Liver (tissue), 10 donors: ENCODE measurements at places on chromosomes 2 and 18.

GRCh38 chr18:3593381-3593903 is 143.5 kb downstream of the TGIF1 start:
- no peaks in the 10 kb centered on the region for H3K27me3 ChIP-seq
- H3K4me3 ChIP-seq: peak overlapping the region; percentile 83

GRCh38 chr2:118031566-118031965 is 17.7 kb upstream of the CCDC93 start:
- DNase-seq: no peak

- no peak for DNase-seq
- no peak overlapping the region for H3K27ac ChIP-seq
- H3K36me3 ChIP-seq: no peaks in the 10 kb centered on the region
- no peak overlapping the region for H3K4me3 ChIP-seq
- H3K27me3 ChIP-seq: no peaks in the 10 kb centered on the region
These were observed 438.6 kb downstream of the DLGAP1 start for GRCh38 chr18:4016391-4017049.

GRCh38 chr2:20150110-20150706 is 74.7 kb downstream of the SDC1 start:
- no peak overlapping the region for H3K27ac ChIP-seq
- no peak for DNase-seq
- no peaks in the 10 kb centered on the region for H3K4me1 ChIP-seq
- no peak overlapping the region for H3K4me3 ChIP-seq
- H3K27me3 ChIP-seq: no peaks in the 10 kb centered on the region

GRCh38 chr2:231707625-231707926 is 749 bp upstream of the PTMA start:
- peaks cover 8% of the 10 kb centered on the region for H3K36me3 ChIP-seq
- H3K27me3 ChIP-seq: no peaks in the 10 kb centered on the region
- H3K4me3 ChIP-seq: peak overlapping the region; percentile 65

- H3K36me3 ChIP-seq: no peaks in the 10 kb centered on the region
- H3K27ac ChIP-seq: no peak overlapping the region
- H3K4me3 ChIP-seq: no peak overlapping the region
- no peaks in the 10 kb centered on the region for H3K27me3 ChIP-seq
- H3K4me1 ChIP-seq: peaks cover under 1% of the 10 kb centered on the region
- DNase-seq: no peak
These were observed 40.6 kb downstream of the INSIG2 start for GRCh38 chr2:118128826-118129225.

DNA sequence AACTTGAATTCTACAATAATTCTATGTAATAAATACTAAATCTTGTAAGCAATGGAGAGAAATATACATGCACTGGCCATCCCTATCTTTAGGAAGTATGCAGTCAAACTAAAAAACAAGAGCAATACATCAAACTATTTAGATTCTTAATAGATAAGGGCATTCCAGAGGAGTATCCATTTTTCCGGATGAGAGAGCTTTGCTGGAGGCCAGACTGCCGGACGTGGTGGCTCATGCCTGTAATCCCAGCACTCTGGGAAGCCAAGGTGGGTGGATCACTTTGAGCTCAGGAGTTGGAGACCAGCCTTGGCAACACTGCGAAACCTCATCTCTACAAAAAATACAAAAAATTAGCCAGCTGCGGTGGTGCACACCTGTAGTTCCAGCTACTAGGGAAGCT is 60.8 kb downstream of the KIF5C start:
- no peak overlapping the region for H3K4me3 ChIP-seq
- H3K36me3 ChIP-seq: no peaks in the 10 kb centered on the region
- no peaks in the 10 kb centered on the region for H3K4me1 ChIP-seq
- H3K27ac ChIP-seq: no peak overlapping the region

- DNase-seq: no peak
- no peak overlapping the region for H3K4me3 ChIP-seq
- no peak overlapping the region for H3K27ac ChIP-seq
- peaks cover 14% of the 10 kb centered on the region for H3K4me1 ChIP-seq
- no peaks in the 10 kb centered on the region for H3K27me3 ChIP-seq
These were observed 2.4 kb upstream of the RBM45 start for GRCh38 chr2:178109813-178110212.

- no peak for DNase-seq
- peaks cover 25% of the 10 kb centered on the region for H3K36me3 ChIP-seq
- H3K4me3 ChIP-seq: no peak overlapping the region
- no peaks in the 10 kb centered on the region for H3K27me3 ChIP-seq
These were observed 34.4 kb downstream of the ACAA2 start for GRCh38 chr18:49778826-49779465.

DNA sequence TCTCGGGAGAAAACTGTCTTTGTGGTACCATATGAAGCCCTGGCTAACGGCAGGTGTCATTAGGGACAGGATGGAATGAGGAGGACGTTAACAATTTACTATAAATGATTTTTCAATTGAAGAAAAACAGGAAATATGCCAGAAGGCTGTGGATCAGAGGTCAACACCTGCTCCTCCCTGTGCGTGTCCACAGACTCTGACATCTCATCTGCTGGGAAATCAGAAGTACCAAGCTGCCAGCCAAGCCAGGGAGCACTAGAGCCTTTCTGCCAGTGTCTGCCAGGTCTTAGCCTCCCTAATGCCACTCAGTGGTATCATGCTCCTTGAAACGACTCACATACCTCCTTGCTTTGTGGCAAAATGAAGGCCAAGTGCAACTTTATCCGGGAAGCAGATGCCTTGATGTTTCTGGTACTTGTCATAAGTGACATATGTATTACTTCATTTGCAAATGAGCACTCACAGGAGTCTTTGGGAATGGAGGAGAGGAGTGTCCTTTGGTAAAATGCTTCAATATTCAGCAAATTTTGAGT is 541.1 kb downstream of the SATB2 start:
- no peaks in the 10 kb centered on the region for H3K27me3 ChIP-seq
- no peaks in the 10 kb centered on the region for H3K4me1 ChIP-seq
- DNase-seq: no peak
- H3K36me3 ChIP-seq: no peaks in the 10 kb centered on the region

- no peaks in the 10 kb centered on the region for H3K36me3 ChIP-seq
- no peak overlapping the region for H3K27ac ChIP-seq
- no peaks in the 10 kb centered on the region for H3K27me3 ChIP-seq
- peaks cover 11% of the 10 kb centered on the region for H3K4me1 ChIP-seq
- no peak for DNase-seq
These were observed 162.1 kb downstream of the SEPTIN10 start for GRCh38 chr2:109451671-109452070.

DNA sequence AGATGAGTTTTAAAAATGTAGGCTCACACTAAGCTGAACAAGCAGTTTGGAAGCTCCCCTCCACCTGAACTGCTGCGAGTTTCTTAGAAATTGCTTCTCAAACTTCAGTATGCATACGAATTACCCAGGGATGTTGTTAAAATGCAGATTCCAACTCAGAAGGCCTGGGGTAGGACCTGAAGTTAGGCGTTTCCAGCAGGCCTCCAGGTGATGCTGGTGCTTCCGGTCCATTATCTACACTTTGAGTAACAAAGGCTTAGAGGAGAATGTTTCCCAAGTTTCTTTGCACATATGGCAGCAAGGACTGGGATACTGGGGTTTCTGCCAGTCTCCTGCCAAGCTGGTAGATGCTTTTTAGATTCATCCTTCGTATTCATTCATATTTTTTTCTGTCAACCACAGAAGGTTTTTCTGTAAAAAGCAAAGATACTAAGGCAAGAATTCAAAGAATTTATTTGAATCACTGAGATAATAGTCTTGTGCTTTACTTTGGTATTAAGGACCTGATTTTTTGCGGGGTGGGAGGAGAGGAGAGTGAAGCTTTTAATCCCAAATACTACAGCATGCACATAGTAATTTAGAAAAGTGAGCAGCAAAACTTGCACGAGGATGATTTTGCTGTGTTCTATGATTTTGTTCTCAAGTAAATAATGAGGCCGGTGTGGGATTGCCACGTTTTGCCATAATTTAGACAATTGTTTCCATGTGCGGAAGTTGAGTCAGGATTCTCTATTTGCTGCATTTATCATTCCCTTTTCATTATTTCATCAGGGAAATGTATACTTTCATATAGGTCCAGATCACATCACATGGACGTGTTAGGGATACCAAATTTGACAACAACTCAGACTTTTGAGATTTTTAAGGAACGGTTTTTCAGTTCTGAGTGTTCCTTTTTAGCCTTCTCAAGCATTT is 137.6 kb upstream of the SPATS2L start:
- H3K4me1 ChIP-seq: no peaks in the 10 kb centered on the region
- no peak overlapping the region for H3K27ac ChIP-seq
- no peak overlapping the region for H3K4me3 ChIP-seq
- H3K36me3 ChIP-seq: no peaks in the 10 kb centered on the region
